Activated CD4-positive, alpha-beta memory T cell treated with anti-CD3 and anti-CD28 coated beads for 36 hours (primary cell): ENCODE measurements at places on chromosomes 12 and 14. TPM values are rescaled to one million over a fixed set of nuclear protein-coding genes. Genes with fewer than 3 reads are reported as not detected.
A peak's percentile ranks its signal among the peaks of the same experiment; 100 is the strongest.

The KRT79 gene
- total RNA-seq, result not detected

The KRT71 gene
- total RNA-seq, result not detected

The KLHDC1 gene
- total RNA-seq, result 1.9 TPM

The ALKBH2 gene
- 28.6 TPM for total RNA-seq

The HOXC13 gene
- total RNA-seq, result not detected

GRCh38 chr12:42468921-42469320 is 120.6 kb downstream of the PRICKLE1 start:
- DNase-seq, result no peak

The DCP1B gene
- 13.1 TPM for total RNA-seq

DNA sequence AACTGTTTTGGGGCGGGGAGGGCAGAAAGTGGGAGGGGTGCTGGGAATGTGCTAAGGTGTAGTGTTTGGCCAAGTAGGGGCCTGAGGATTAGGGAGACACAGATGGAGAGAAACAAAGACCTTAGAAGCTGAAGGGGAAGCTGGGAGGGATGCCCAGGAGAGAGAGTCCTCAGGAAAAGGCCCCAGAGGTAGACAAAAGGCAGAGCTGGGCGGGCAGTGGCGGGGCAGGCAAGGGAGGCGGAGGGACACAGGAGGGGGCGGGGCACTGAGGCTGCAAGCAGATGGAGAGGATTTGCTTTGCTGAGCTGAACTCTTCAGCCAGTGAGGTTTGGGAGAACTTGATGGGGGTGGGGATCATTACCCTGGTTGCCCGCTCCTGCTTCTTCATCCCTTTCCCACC is 2.8 kb downstream of the PTMS start:
- DNase-seq, result peak; percentile 36

- DNase-seq, result peak; percentile 25
Measured at GRCh38 chr14:60485598-60486251, at the start of gene C14orf39. C14orf39 (minus strand) TSS chr14:60486063; CDS start chr14:60485078, 985 bp downstream.

GRCh38 chr14:53273671-53274072 is 120.5 kb upstream of the DDHD1 start:
- DNase-seq, result no peak

DNA sequence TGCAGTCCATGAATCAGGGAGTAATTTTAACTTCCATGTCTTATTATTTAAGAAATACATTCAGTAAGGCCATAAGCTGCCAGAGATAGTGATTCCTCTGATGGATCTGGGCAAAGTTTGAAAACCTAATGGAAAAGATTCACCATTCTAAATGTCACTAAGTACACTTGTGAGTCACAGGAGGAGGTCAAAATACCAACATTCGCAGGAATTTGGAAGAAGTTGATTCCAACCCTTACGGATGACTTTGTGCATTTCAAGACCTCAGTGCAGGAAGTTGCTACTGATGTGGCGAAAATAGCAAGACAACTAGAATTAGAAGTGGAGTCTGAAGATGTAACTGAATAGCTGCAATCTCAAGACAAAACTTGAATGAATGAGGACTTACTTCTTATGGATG is 69.8 kb downstream of the OSBPL8 start:
- no peak for DNase-seq

DNA sequence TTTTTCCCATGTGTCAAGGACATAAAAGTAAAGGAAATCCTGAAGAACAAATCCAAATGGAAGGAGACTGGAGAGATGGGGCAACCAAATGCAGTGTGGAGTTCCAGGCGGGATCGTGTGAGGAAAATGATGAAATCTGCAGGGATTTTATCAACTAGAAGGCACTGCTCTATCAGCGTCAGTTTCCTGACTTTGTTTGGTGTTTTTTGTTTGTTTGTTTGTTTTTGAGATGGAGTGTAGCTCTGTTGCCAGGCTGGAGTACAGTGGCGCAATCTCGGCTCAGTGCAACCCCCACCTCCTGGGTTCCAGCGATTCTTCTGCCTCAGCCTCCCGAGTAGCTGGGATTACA is 43.3 kb upstream of the GPR132 start:
- DNase-seq, result no peak

DNA sequence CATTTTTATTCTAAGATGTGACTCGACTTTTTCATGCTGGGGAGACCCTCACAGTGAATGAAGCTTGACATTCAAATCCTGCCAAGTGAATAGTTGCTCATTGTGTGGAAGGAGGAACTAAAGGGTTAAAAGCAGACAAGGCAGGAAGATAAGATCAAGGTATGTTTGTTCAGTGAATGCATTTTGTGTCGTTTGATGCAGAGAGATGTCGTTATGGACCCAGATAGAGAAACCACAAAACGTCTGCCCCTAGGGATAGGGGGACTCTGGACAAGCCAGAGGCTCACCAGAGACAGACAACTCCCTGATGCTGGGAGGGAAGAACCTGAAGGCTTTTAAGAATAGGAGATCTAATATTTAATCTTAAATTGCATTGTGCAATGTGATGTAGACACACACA is 72.5 kb upstream of the MYL2 start:
- DNase-seq, result no peak

The CACNA1C gene
- 0.07 TPM for total RNA-seq

The NTN4 gene
- 0.29 TPM for total RNA-seq

DNA sequence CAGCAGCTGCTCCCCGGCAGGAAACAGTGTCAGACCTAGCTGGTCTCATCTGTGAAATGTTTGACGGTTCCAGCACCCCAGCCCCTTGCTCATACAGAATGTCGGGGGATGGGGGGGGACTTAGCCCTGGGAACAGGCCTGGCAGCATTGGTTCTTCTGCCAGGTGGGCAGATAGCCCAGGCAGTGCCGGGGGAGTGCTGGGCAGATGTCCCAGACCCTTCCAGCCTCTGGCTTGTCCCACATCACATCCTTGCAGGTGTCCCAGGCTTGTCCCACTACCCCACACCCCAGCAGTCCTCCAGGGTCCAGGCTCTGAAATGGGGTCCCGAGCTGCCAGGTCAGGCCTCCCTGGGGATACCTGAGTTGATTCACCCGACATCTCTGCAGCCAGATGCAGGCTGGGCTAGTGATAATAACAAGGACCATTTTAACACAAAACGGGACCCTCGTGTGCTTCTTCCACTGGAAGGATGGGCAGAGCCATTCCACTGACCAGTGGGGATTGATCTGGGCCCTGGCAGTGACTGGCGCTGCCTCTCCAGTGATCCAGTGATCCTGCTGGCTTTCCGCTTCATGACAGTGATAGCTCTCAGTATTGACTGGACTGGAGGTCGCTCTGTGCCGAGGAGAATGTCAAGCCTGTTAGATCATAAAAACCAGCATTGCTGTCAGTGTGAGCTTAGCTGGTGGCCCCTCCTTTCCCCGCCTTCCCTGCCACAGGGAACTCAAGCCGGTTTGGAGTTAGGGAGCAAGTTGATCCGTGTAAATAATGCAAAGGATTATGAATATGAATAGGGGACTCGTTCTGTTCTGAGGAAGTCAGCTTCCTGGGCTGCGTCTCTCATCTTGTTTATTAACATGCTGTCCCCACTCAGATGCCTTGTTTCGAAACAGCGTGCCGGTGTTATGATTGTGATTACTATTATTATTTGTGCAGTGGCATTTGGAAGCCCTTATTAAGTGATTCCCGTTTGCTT is 180.6 kb downstream of the AACS start:
- DNase-seq, result no peak

GRCh38 chr12:105418821-105419291 is 88.4 kb downstream of the C12orf75 start:
- no peak for DNase-seq

The NAA30 gene
- 14.4 TPM for total RNA-seq

The PRDM4 gene
- 33.4 TPM for total RNA-seq

DNA sequence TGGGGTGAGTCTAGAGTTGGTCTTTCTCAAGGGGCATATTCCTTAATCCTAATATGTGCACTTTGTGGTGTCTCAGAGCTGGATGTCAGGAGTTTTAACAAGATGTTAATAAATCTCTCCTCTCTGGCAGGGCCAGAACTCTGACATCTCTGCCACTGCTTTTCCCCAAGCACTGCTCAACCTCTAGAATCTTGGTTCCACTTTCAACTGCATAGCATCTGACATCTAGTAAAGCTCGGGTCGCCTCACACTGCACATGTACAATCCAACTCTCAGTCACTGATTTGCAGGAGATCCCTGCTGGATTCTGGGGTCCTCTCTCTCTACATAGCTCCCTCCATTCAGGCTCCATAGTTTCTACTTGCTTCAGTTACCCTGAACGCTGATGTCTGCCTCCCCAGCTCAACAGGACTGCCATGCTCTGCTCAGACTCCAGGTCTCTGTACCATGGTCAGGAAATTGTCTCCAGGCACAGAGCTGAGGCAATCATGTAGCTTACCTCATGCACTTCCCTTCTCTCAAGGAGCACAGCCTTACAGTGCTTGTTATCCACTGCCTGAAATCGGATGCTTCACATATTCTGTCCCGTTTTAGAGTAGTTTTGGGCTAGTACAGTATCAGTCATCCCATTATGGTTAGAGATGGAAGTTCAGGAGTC is 1.6 kb downstream of the PTCSC3 start:
- no peak for DNase-seq

The ZC2HC1C gene
- total RNA-seq, result 1.4 TPM

The WNT5B gene
- total RNA-seq, result not detected

DNA sequence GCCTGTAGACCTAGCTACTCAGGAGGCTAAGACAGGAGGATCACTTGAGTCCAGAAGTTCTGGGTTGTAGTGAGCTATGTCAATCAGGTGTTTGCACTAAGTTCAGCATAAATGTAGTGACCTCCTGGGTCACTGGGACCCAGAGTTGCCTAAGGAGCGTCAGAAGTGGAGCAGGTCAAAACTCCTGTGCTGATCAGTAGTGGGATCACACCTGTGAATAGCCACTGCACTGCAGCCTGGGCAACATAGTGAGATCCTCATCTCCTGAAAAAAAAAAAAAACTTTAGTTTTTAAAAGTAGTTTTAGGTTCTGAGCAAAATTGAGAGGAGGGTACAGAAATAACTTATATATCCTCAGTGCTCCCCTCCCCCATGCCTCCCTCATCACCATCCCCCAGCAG is 42.2 kb downstream of the MRPL42 start:
- no peak for DNase-seq

The NOS1 gene
- not detected for total RNA-seq

The APOLD1 gene
- 3.4 TPM for total RNA-seq

DNA sequence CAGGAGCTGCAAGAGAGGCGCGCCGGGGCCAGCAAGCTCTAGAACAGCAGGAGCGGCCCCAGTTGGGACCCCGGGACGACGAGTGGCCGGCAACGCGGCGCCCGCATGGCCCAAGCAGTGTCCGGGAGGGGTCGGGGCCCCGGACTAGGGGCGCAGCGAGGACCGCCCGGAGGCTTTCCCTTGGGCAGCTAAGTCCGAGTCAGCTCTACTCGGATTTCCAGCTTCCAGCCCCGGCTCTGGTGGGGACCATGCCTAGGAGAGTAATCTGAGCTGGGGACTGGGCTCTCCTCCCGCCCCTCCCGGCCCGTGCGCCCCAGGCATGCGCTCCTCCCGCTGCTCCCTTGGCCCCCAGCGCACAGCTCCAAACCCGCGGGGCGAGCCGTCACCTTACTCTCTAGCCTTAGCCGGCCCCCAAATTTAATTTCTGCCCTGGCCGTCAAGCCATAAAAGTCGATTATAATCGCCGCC is 41.6 kb upstream of the CAPRIN2 start:
- no peak for DNase-seq

The IL23A gene
- 47.6 TPM for total RNA-seq

GRCh38 chr14:81371802-81372201 is 28.3 kb downstream of the STON2 start:
- DNase-seq, result no peak

- DNase-seq, result no peak
Measured at GRCh38 chr12:48084841-48085460, 20.9 kb downstream of the SENP1 start.

- DNase-seq, result peak; percentile 38
Measured at GRCh38 chr14:55129086-55129427, at the start of gene LGALS3. LGALS3 (plus strand) TSS chr14:55129252; CDS start chr14:55137374, 8,122 bp downstream.

GRCh38 chr12:27198036-27198435 is 46.0 kb upstream of the STK38L start:
- no peak for DNase-seq

DNA sequence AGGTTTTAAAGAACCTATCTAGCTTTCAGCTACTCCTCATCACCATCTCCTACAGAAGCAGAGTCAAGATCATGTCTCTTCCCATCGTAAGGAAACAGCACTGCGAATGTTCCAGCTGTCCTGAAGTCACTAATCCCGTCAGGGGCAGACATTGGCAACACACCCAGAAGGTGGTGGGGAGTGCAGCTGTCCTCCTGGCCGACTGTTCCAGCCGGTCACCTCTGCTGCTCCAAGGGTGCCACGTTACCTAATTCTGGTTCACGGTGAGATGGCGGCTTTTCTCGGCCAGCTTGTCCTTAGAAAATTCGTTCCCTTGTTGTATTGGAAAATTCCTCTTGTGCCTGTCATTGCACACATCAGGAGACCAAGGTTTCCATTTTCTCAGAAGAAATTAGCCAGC is 196.2 kb downstream of the ZFP36L1 start:
- DNase-seq, result no peak

GRCh38 chr14:66487164-66487563 is 993 bp downstream of the CCDC196 start:
- DNase-seq, result no peak

The EIF4B gene
- total RNA-seq, result 686 TPM

The DHRS2 gene
- total RNA-seq, result 2.5 TPM

The SVOP gene
- not detected for total RNA-seq

The PCED1B gene
- total RNA-seq, result 136 TPM

- DNase-seq, result no peak
Measured at GRCh38 chr12:3284405-3284804, 206.6 kb upstream of the PRMT8 start.

DNA sequence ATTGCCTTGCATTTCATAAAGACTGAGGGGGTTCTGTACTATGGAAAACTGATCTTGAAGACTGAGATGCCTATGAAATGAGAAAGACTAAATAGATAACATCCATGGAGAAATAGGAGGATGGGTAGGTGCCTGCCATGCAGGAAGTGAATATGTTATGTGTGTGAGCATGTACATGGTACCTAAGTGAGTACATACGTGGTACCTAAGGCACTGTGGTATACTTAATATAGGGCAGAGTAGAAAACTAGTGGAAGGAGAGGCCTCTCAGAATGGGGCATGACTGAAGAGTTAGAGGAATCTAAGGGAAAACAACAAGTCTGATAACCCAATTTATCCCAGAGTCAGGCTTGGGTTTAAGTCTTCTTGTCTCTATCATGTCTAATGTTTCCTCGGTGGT is 161.8 kb upstream of the DCN start:
- no peak for DNase-seq

- no peak for DNase-seq
Measured at GRCh38 chr12:116039081-116039480, 238.4 kb downstream of the MED13L start.

DNA sequence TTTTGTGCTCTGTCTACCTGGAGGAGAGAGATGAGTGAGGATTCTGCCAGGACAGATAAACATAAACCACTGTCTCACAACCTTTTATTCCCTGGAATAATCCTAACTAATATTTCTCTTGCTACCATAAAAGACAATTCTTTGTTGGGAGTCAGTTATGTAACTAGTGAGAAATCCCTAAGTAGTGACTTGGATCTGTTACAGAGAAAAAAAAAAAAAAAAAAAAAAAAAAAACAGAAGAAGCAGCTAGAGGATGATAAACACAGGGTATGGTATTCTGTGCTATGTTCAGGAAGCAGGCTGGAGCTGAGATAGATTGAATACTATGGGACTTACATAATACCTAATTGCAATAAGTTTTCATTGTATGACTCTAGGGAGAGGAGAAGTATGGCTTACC is 178.7 kb downstream of the CNTN1 start:
- DNase-seq, result no peak
